ENCODE measurements at places on chromosomes 4 and X.

GRCh38 chr4:123064390-123064789, 142.0 kb upstream of the NUDT6 start:
- no peak for DNase-seq

- no peak for DNase-seq
Measured at GRCh38 chr4:94177822-94178221, 29.8 kb upstream of the SMARCAD1 start.

GRCh38 chrX:45868425-45868824, 667.7 kb upstream of the DIPK2B start:
- DNase-seq, result no peak

- DNase-seq, result no peak
Measured at GRCh38 chr4:5478169-5478568, 230.2 kb downstream of the EVC2 start.

DNA sequence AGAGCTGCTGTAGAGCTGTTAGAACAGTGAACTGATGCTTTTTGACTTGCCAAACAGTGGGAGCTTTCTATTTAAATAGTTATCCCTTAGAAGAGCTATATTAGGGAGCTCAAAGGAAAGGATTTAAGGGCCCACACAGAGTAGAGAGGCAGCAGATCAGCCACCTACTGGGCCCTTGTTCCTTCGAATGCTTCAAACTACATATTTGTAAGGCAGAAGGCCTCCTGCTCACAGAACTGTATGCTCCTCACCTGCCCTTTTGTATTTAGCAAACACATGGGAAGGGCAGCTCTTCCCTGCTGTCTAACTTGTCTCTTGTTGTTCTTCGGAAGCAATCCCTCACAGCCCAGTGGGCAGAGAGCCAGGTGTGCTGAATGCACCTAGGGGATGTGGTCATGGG, 38.0 kb downstream of the IL1RAPL1 start:
- DNase-seq, result no peak

GRCh38 chrX:107654872-107655761, 26.8 kb downstream of the PRPS1 start:
- DNase-seq, result peak; percentile 59

Data from psoas muscle (tissue), 8 donors.